ENCODE measurements at places on chromosomes 4 and X. TPM values are rescaled to one million over a fixed set of nuclear protein-coding genes. Genes with fewer than 3 reads are reported as not detected.

DNA sequence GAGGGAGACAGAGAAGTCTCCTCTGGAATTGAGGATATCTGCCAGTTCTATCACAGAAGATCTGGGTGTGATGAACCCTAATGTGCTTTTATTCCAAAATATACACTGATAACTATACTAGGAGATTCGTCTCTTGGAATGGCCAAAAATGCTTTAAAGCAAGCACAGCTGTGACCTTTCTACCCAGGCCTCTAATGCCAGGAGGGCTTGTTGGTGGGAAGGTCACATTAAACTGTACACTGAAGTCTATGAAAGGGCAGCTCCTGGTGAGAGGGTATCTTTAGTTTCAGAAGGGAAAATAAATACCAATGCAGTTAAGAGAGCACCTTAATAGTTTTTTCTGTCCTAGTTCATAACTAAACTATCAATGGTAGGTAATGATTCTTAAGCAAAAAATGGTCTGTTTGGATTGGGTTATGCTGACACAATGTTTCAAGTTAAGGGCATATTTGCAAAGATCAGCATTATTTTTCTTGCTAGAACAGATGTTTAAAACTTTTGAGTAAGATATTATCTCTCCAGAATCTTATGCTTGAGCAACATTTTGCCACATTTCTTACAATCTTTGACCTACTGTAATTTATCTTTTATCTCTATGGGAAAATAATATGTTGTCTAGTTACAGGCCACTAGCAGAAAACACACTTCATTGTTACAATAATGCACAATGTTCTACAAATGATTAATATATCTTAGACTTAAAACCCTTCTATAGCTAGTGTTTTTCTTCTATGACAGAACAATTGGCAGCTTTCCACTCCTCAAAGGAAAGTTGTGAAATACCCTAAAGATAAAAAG, 59.6 kb downstream of the SEC24D start:
- no peak for DNase-seq

GRCh38 chrX:44042116-44042515, 68.9 kb upstream of the NDP start:
- no peak for DNase-seq

- DNase-seq: no peak
These were observed 28.2 kb downstream of the ANXA5 start for GRCh38 chr4:121668368-121669162.

- DNase-seq: no peak
These were observed 76.7 kb downstream of the MAOB start for GRCh38 chrX:43805579-43805978.

Gene CNGA1
- total RNA-seq: not detected

Gene GPR78
- total RNA-seq: not detected

Measured in ascending aorta (tissue), 2 donors.